ENCODE measurements at places on chromosomes 6 and 20.

- DNase-seq: no peak
These were observed 43.2 kb upstream of the FNDC1 start for GRCh38 chr6:159125951-159126352.

DNA sequence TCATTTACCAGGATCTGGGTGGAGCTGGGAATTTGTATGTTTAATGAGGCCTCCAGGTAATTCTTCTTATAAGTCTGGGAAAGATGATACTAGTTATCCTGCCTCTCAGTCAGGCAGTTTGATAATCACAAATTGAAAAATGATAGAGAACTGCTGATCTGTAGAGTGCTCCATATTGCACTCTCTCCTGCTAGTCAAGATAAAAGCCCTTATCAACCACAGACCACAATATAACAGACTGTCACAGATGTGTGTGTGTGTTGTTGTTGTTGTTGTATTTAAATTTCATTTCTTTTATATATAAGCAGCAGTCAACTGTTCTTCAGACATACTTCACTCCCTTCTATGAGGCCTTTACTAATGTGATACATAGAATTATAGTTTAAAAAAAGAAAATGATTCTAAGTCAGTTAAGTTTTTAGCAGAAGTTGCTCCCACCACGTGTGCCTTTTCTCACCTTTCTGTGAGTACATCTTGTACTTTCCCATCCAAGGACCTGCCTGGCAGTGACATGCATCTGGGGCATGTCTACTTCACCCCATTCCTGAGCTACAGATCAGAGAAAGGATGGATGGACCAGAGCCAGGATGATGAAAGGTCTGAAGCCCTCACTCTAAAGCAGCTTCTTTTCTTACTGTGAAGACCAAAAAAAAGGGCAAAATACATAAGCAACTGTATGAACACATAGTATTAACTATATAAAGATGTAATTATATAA is 29.8 kb downstream of the TENT5A start:
- no peak for DNase-seq

DNA sequence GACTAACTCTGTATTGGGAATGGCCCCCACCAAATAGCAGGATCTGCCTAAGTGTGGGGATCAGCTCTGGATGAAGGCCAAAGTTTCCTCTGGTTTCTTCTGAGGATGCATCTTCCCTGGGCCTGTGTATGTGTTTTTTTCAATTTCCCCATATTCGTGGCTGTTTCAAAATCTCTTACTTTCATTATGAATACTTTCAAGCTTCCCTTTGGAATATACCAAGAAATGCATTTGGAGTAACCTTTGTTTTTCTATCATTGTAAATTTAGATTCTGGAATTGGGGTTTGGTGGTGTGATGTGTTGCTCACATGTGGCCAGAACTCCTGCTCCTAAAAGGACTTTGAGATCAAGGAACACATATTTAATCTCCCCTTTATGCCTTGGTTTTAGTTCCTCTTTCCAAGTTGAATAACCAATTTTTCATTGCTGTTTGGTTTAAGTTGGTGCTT is 8.4 kb downstream of the ENTPD6 start:
- no peak for DNase-seq

DNA sequence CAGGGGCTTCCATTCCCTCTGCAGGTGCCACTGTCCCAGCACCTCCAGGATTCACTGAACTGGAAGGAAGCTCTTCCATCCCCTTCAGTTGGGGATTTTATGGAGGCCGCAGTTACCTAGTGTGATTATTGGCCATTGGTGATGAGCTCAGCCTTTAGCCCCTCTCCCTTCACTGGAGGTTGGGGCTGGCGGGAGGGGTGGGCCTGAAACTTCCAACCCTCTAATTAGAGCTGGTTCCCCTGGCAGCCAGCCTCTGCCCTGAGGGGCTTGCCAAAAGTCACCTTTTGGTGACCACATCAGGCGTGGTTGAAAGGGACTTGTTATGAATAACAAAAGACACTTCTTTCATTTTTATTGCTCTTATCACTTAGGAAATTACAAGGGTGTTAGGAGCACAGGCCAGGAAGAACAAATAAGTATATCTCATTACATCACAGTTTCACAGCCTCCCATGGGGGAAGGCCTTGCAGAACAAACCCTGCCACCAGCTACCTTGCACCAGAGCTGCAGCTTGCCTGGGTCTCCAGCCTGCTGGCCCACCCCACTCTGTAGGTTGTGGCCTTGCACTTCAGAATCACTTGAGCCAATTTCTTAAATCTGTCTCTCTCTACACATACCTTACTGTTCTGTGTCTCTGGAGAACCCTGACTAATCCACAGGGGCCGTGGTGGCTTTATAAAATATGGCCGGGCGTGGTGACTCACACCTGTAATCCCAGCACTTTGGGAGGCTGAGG is 5.0 kb downstream of the PYGB start:
- DNase-seq: no peak

- peak; percentile 90 for DNase-seq
These were observed at the start of gene RALY for GRCh38 chr20:33993576-33994221. RALY (plus strand) TSS chr20:33993911; CDS start chr20:34072075, 78,164 bp downstream.

DNA sequence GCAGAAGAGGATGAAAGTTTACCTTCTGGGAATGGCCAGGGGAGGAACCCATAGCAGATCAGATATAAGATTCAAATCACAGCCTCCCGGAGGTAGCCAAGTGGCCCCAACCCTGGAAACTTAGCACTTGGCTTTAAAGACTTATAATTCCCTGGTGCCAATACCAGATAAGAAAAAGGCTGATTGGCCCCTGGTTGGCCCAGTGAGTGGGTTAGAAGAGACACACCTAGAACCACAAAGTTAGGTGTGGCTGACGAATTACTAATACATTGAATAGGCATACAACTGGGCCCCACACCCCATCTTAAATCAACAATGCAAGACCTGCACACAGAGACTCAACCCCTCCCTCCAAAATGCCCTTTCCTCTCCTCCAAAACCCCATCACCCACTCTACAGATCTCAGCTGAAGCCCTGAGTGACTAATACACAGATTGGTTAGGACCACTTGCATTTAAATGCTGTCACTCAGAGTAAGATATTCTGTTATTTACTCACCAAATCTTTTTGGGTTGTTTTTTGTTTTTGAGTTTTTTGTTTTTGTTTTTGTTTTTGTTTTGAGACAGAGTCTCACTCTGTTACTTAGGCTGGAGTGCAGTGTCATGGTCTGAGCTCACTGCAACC is 315.4 kb upstream of the JARID2 start:
- no peak for DNase-seq

DNA sequence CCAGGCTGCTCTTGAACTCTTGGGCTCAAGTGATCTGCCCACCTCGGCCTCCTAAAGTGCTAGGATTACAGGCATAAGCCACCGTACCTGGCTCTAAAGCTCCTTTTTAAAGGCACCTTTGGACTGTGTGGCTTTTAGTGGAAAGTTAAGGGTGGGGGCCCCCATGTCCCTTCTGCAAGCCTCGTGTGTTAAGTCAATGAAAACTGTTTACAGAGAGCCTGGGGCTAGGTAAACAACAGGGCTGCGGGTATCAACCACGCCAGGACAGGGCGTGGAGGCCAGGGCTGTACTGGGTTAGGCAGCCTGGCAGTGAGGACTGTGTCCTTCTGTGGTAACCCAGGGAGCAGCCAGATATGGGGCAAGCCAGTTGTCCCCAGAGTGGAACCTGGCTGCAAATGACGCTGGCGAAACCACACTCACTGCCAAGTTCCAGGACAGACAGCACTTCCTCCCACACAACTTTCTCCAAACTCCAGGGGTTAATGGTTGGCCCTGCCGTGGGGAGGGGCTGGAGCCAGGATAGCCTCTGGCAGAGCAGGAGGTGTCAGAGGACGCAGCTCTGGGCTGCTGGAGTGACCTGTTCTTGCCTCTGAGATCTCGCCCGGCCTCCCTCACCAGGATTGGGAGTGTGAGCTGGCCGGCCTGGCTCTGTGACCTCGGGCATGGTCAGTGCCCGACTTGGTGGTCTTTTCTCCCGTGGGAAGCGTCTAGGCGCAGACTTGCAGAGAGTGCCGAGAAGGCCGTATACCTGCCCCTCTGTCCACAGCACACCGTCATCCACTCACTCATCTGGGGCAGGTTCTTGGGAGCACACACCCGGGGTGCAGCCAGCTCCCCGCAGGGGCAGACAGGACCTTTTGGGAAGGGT is 3.2 kb downstream of the SLC17A9 start:
- DNase-seq: no peak

DNA sequence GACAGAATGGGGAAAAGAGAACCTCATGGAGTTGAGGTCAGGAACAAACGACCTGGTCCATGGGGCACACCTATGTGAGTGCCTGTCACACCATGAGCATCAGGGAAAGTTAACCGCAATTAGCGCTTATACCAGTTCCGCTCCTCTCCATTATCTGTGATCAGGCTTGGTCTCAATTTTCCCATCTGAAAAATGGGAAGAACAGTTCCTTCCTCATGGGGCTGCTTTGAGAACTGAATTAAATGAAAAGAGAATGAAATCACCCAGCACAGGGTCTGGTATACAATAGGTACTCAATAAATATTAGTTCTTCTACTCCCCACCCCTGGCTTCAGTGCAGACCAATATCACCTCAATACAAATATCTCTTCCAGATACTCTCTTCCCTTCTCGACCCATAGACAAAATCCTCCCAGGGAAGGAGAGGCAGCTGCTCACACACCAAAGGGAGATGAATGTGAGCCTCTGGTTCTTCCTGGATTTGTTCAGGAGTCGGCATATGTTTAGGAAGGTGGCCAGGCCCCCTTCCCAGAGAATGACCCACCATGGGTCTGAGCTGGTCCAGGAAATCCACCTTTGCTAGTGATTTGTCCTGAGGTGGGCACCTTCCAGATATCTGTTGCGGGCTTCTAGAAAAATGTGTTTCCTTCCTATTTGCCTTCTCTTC is 2.4 kb upstream of the PTGIS start:
- no peak for DNase-seq

GRCh38 chr6:137518386-137518983 is 24.3 kb upstream of the OLIG3 start:
- DNase-seq: no peak

DNA sequence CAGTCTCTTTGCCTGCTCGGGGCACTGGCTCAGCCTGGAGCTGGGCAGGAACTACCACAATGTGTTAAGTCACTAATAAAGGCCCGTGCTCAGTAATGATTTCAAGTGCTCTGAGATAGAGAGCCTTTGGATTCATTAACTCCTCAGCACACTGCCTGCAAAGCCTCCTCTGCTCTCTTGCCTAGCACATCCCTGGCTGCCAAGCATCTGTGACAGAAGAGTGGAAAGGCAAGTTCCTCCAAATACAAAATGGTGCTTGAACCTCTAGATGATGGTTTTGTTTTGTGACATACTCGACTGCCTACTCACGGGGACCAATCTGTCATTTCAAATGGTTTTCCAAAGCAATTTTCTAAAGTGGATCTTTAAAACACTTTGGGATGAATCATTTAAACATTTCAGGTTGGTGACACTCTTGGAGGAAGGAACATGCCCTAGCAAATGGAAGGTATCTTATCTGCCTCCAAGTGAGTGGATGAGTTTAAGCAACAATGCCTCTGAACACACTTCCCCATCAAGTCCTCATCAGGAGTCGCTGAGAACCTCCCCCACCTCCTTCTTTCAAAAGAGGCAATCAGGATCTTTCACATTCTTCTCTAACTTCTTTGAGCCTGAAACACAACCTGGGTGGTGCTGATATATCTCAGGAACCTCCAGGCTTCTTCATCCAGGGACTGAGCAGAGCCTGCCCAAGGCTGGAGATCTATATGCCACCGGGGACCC is 35.8 kb downstream of the METTL24 start:
- no peak for DNase-seq

DNA sequence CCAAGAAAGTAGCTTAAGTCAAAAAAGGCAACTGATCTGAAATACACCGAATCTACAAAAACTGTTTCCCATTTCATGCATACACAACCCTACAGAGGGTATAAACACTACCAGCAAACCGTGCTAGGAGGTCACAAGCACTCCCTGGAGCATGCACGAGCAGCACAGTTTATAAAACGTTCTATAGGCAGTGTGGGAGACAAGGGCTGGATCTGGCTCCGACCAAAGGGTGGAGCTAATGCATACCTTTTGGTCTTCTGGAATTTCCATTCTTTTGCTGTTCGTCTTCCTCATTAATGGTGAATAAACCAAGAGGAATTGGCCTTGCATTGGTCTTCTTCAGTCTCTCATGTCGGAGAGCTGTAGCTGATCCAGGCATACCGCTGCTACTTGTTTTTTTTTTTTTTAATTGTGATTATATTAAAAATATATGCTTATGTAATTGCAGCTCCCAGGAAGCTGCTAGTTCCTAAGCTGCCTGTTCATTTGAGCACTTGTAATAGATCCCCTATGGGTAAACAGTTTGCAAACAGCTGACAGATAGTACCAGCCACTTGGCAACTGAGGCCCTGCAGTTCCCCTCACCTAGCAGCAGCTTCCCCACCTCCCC is 24.5 kb downstream of the MAP7 start:
- no peak for DNase-seq

DNA sequence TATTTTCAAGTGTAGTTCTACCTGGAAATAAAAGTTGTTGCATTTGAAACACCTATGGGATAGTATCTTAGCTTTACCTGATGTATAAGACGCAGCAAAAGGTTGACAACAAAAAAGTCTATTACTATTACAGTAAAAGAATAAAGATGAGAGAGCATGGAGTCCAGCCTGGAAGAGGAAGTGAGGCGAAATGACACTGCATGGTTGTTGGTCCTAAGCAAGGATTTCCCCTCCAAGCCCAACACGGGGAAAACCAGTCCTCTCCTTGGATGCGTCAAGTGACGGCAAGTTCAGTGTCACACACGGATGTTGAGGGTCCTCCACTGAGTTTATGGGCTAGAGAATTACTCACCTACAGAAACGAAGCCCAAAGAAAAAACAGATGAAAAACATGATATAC is 51.7 kb downstream of the COL11A2 start:
- DNase-seq: no peak

GRCh38 chr6:69867639-69867976 is 1.3 kb downstream of the COL19A1 start:
- DNase-seq: no peak

DNA sequence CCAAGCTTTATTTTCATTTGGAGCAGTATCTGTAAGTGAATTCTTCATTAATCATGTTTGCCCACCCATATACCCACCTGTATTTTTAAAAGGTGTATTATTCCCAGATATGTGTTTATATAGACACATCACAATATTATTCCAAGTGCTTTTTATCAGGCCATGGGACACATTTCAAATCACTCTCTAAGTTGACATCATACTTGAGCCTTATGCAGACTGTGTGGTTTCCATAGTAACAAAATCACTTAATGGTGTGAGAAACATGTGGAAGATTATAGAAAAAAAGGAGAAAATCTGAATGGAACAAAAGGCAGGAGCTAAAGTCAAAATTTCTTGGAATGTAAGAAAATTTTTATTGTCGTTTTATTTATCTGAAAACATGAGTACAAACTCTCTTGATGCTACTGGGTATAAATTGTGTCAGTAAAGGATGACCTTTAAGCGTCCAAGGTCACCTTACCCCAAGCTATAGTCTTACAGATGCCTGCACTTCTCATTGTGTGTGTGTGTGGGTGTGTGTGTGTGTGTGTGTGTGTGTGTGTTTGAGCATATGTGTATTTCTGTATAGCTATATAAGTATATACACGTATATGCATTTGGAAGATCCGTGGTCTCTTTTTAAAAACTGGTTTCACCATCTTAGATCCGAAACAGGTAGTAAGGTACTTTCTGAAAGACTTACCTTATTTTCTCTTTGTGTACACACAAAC is 79.8 kb upstream of the CCN6 start:
- DNase-seq: no peak

All from stimulated activated CD8-positive, alpha-beta memory T cell treated with anti-CD3 and anti-CD28 coated beads, Interleukin-12 subunit alpha, Interleukin-12 subunit beta, amount 100 ng/mL, for 1 hour (primary cell).